ENCODE measurements at places on chromosomes 4 and X.

DNA sequence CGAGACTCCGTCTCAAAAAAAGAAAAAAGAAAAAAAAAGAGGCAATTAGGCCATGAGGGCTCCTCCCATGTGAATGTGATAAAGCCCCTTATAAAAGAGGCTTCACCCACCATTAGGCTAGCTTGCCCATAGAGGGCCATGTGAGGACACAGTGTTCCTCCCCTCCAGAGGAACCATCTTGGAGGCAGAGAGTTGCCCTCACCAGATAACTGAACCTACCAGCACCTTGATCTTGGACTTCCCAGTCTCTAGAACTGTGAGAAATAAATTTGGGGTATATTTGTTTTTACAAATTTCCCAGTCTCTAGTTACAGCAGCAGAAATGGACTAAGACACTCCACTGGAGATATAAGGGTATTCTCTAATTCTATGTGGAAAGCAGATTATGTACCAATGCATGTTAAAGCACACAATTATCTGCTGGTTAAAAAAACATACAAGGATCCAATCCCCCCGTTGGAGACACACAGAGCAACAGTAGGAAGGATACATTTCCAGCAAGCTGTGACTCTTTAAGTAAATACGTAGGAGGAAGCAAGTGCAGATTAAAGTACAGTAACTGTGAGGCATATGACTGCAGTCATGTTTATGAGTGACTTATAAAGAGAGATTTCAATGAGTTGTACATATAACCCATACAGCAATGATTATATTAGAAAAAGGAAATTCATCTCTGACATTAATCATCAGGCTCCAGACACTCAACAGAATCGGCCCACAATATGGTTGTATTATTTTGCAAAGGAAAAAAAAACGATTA, 21.4 kb downstream of the SH3RF1 start:
- DNase-seq: peak; percentile 55

GRCh38 chr4:122831515-122832196, 5.0 kb downstream of the FGF2 start:
- DNase-seq: peak; percentile 50

GRCh38 chrX:121179972-121180371, 132.6 kb downstream of the GLUD2 start:
- no peak for DNase-seq

DNA sequence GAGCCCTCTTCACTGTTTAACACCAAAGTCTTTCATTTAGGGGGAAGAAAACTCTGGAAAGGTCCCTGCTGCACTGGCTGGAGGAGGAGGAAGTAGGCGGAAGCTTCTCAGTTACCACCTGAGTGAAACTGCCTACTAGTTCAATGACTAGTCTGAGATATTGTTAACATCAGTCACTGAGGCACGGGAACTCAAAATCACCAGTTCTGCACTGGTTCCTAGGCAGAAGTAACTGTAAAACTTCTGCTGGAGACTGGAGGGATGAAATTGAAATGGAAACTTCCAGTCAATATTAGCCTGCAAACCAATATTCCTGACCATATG, 178.3 kb downstream of the SNCA start:
- no peak for DNase-seq

- DNase-seq: peak; percentile 66
Measured at GRCh38 chr4:19698961-19699360, 552.7 kb upstream of the SLIT2 start.

DNA sequence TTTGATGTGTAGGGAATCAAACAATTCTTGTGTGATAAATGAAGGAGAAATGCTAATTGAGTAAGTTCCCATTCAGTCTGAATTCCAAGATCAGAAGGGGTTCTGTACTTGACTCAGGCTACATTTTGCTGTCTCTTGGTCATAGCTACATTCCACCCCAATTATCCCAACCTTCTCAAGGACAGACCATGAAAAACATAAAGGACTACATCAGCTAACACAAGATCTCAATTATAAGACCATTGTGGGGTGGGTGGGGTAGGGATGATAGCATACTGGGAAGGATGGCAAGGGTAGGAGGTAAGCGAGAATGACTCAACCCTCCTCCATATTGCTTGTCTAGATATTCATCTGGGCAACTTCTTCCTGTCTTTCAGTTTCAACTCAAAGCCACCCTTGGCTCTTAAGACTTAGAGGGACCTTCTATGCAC, 87.4 kb upstream of the ETNPPL start:
- DNase-seq: no peak

DNA sequence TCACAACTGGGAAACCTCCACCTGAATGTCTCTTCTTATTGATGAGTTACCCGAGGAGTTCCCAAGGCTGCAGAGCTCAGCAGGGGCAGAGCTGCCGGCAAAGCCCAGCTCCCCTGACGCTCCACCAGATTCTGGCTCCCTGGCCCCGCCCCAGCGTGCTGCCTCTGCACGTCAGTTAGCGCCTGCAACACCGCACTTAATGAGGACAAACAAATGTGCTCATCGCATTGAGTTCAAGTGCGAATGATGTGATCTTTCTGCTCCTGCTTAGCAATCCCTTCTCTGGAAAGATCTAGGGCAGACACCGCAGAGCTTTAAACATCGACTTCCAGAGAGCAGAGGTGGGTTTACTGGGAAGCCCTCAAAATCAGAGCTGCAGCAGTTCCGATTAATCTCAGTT, 55.5 kb upstream of the FBXW7 start:
- peak; percentile 65 for DNase-seq

GRCh38 chr4:80069837-80070731, 2.9 kb downstream of the ANTXR2 start:
- DNase-seq: peak; percentile 53

DNA sequence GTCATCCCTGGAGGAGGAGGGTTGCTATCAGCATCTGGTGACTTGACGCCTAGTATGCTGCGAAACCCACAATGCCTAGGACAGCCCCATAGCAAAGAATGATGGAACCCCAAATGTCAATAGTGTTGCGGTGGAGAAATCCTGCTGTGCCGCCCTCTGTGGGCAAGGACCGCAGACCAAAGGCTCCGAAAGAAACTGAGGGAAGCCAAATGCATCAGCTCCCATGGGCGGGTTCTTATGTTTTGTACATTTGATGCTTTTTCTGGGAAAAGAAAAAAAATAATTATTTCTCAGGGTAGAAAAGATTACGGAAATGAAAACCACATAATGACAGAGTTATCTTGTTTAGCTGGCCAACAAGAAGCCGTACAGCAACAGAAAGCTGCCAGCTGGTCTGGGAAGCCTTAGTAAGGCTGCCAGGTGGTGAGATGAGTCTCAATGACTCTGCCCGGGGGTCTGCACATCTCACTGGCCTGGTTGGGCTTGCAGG, 95.0 kb upstream of the TBL1X start:
- DNase-seq: no peak

DNA sequence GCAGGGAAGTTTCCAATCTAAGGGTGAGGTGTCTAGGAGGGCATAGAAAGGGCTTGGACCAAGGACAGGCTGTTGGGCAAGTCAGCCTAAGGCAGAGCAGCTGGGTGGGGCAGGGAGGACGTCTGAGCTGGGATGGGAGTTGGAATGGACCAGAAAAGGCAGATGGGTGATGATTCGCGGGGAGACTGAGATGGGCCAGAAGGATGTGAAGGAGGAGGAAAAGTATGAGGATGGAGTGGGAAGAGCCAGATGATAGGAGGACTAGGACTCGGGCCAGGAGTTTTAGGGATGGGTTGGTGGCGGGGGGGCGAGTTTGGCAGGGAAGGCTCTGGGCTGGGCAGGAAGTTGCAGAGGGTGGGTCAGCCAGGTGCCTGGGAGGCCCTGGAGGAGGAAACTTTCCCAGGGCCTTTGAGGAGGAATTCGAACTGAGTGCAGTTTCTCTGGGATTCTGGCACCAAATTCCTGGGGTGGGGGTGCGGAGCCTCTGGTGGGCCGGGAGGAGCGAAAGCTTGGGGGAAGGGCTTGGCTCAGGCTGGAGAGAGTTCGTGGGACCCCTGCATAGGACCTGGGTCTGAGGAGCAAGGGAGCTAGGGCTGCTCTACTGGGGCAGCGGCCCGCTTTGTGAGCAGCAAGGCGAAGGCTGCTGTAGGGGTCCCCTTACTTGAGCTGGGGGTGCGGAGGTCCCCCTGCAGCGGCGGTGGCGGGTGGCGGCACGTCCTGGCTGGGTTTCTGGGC, 8.7 kb upstream of the TIMP1 start:
- peak; percentile 61 for DNase-seq

- DNase-seq: no peak
Measured at GRCh38 chrX:96361844-96362243, 322.8 kb upstream of the DIAPH2 start.

GRCh38 chrX:21963731-21964405, 23.4 kb downstream of the SMS start:
- DNase-seq: peak; percentile 12

GRCh38 chr4:87078987-87079486, 141.4 kb downstream of the KLHL8 start:
- DNase-seq: peak; percentile 92

DNA sequence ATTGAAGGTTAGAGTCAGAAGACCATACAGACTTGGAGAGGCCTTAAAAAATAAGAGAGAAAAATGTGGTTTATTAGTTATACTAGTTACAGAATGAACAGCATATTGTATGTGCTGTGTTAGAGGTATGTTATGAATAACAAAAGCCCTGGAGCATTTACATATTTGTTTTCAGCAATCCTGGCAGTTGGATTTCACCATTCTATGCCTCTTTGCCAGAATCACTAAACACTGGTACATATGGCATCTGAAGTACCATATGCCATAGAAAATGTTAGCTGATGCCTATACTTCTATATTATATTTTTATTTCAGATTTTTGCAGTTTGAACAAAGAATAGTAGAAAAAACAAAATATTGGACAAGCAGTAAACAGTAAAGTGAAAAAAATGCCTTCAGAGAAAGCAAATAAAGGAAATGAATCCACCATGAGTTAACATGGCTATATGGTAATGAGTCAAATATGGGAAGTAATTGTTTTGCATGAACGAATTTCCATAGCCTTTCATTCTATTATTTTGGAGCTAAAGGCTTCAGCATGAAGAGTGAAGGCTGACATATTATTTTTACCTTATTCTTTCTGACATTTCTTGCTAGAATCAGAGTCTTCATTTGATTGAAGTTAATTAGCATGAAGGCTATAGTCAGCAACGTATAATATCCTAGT, 41.9 kb upstream of the PRDM8 start:
- DNase-seq: no peak

DNA sequence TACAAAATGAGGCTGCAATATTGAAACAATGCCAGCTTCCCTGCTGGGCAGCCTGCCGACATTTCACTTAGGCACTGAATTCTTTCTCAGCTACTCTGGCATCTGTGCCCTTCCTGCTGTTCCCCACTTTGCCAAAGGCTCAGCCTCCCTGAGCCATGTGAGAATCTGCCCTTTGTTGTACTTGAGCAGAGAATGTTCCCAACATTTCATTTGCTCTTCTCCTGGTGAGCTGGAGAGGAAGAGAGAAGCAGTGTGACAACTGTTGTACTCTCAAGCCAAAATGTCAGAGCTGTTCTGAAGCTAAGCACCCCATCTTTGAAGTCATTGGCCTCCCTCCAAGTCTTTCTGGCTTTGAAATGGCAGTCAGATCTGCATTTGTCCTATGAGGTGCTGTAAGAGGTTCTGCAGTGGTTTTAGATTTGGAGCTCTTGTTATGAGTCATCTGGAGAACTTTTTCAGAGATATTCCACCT, 32.5 kb downstream of the LANCL3 start:
- peak; percentile 11 for DNase-seq

GRCh38 chr4:3768842-3769641, 2.9 kb downstream of the ADRA2C start:
- DNase-seq: no peak

DNA sequence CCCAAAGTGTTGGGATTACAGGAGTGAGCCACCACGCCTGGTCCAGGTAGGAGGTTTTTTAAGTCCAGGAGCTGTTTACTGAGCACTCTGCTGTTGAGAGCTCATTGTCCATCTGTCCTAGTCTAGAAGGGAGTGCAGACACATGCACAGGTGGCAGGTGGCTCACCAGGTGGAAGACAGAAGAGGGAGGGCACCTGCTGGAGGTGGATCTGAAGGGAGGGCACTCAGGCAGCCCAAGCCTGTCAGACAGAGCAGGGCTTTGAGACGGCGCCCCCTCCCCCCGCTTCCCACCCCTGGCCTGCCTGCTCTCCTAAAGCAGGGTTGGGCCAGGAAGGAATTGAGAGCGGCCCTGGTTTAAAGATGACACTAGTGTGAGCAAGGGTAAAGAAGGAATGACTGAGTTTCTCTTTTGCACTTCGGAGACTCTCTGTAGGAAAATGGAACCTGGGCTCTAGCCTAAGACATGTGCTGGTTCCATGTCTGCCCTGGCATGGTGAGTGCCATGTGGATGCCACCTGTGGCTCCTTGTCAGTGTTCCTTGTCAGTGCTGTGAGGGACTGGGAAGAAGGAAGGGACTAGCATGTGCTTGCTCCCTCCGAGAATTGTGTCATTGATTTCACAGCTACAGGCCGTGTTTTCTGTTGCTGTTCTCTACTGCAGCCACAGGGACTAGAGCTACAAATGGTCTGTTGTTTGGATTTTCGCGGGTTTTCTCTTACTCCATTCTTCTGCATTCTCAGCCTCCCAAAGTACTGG, 108.6 kb downstream of the TNIP2 start:
- no peak for DNase-seq

- DNase-seq: peak; percentile 61
Measured at GRCh38 chr4:112109360-112110058, 35.7 kb upstream of the FAM241A start.

GRCh38 chr4:186939766-186940165, 216.1 kb upstream of the FAT1 start:
- DNase-seq: no peak
